ENCODE measurements at places on chromosomes 7 and 10.

DNA sequence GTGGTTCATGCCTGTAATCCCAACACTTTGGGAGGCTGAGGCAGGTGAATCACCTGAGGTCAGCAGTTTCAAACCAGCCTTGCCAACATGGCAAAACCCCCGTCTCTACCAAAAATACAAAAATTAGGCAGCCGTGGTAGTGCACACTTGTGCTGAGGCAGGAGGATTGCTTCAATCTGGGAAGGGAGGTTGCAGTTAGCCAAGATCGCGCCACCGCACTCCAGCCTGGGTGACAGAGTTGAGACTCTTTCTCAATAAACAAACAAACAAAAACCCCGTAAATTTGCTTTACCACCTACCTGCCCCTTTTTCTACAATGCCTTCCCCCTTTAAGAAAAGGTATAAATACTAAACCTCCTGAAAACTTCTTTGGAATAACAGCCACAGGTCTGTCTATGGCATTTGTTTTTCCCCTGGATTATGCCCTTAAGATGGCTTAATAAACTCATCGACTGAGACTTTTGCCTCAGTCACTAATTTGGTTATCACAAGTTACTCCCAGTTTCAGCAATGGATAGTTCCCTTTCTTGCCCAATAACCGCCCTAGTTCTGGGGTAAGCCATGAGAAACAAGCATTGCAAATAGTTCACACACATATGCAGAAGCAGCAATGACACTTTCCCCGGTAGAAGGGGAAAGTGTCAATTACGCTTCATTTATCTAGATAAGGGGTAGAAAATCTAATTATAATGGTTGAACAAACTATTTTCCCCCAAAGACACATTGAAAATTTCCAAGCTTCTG is 52.8 kb upstream of the SVIL start:
- no peak for DNase-seq

- DNase-seq, result no peak
Observed at GRCh38 chr10:97047788-97048187, 138.0 kb downstream of the SLIT1 start.

DNA sequence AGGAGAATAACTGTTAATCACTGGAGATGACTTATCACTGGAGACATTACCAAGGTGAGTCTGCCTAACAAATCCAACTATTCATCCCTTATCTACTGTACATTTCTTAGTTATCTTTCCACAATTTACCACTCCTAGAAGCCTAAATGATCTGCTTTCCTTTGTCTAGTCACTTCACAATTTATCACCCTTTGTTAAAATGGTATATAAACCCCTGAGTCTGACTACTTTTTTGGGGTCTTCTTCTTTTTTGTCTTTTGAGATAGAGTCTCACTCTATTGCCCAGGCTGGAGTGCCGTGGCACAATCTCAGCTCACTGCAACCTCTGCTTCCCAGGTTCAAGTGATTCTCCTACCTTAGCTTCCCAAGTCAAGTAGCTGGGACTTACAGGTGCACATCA is 66.0 kb upstream of the SEPHS1 start:
- no peak for DNase-seq

- no peak for DNase-seq
Observed at GRCh38 chr7:142359694-142360279, 101.9 kb upstream of the PRSS58 start.

DNA sequence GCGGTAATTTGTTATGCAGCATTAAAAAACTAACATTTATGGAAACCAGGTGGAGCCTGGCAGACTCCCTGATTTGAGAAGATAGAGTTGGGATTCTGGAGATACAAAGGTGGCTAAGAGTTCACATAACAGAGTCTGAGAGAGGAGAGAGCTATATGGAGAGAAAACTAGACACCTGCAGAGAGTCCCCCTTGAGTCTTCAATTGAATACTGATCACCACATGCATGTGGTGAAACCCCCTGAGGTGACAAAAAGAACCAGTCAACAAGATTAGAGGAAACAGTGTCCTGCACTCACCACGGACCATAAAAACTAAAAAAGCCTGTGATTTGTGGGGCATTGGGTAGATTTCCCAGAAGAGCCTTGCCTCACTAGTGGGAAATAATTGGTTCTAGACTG is 10.1 kb downstream of the GIMAP2 start:
- DNase-seq, result no peak

GRCh38 chr10:905503-905902 is 26.0 kb downstream of the LARP4B start:
- DNase-seq, result no peak

GRCh38 chr7:69768986-69769595 is 170.8 kb downstream of the AUTS2 start:
- DNase-seq, result no peak

DNA sequence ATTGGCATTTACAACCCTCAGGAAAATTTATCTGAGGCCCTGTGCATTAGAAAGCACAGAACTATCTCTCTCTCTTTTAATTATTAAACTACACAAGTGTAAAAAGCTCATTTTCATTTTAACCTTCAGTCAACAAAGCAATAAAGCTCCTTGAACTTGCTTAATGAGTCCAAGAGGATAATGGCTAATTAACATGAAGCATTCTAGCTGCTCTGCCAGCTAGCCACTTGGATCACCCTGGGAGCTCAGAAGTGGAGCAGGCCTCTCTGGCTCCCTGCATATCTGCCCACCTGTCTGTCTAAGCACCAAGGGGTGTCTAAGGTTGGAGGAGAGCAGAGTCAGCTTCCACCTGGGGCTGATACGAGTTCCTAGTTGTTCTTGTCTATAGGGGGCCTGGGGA is 56.0 kb upstream of the SLC35G1 start:
- no peak for DNase-seq

DNA sequence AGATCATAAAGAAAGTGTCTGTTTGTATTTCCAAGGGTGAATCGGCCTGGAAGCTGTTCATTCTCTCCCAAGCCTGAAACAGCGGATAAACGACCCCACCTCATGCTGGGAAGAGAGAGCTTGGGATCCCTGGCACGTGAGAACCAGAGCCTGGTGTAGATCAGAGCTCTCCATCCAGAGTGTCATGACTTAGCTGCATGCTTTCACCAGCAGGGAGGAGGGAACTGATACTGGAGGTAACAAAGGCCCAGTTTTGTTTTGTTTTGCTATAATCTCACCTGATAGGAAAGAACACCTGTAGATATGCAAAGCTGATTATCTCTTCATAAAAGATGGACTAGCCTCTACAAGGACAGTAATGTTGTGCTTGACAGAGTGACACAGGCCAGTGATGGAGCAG is 236.6 kb downstream of the POM121L12 start:
- DNase-seq, result no peak

GRCh38 chr10:110845192-110845755 is 26.5 kb upstream of the PDCD4 start:
- DNase-seq, result no peak

DNA sequence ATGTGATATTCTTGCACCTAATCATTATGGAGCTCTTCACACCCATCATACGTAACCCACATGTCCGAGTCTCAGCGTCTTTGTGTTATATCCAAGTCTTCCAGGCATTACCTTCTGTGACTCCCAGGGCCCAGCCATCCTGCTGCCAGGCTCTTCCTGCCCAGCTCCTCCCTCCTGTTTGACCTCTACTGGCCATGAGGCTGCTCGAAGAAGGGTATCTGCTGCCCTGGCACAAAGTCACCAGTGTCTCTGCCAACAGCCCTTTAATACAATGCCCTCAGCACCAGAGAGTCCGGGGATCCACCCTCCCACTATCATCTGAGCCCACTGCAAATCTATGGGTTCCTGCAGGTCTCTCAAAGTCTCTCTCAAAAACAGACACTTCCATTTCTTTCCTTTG is 65.3 kb upstream of the WAC start:
- DNase-seq, result no peak

GRCh38 chr7:53245721-53246120 is 210.3 kb downstream of the POM121L12 start:
- DNase-seq, result no peak

- DNase-seq, result no peak
Observed at GRCh38 chr7:2882111-2882510, 38.0 kb upstream of the GNA12 start.

DNA sequence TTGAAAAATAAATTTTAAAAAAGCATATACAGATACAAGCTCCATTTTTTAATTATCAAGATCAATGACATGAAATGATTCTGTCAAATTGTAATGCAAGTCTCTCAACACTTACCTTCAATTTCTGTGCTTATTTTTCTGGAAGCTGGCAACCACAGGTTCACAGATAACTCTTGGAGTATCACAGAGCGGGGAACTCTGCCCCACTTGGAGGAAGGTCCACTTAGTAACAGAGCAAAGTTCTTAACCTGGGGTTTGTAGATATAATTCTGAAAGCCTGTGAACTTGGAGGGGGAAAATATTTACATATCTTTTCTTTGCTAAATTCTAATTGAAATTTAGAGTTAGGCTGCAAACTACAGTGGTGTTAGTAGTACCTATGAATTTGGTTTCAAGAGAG is 2.3 kb upstream of the MGAM start:
- DNase-seq, result no peak

DNA sequence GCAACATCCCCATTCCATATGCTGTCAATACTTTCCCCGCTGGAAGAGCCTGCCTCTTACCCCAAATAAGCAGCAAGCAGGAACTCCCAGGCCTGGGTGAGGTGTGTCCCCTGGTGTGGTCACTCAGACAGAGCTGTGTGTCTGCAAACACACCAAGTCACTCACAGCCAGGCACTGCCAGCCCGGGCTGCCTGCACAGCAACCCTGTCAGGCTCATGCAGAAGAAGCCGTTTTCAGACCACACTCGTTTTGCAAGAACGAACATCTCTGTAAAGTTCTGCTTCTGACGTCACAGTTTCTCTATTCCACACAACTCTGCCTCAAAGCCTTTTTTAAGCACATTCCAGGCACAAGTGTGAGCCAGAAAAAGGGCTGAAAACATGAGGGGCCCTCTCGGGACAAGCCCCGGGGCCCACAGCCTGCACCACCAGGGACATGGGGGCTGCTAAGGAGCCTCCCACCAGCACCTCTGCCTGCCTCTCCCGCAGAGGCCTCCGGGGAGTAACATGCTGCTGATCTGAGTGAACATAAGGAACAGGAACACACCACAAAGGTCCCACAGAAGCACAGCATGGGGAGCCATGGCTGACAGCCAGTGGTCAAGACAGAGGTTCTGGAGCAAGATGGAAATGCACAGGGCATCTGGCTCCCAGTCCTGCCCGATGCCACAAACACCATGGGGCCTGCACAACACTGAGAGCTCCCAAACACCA is 11.4 kb downstream of the PTPRN2 start:
- DNase-seq, result no peak

GRCh38 chr7:131546126-131546525 is 10.3 kb downstream of the PODXL start:
- DNase-seq, result no peak

GRCh38 chr7:30968747-30969603 is 5.2 kb downstream of the GHRHR start:
- DNase-seq, result no peak

- no peak for DNase-seq
Observed at GRCh38 chr10:24462889-24463552, 254.1 kb downstream of the KIAA1217 start.

- DNase-seq, result no peak
Observed at GRCh38 chr10:16853201-16853600, 36.0 kb upstream of the RSU1 start.

DNA sequence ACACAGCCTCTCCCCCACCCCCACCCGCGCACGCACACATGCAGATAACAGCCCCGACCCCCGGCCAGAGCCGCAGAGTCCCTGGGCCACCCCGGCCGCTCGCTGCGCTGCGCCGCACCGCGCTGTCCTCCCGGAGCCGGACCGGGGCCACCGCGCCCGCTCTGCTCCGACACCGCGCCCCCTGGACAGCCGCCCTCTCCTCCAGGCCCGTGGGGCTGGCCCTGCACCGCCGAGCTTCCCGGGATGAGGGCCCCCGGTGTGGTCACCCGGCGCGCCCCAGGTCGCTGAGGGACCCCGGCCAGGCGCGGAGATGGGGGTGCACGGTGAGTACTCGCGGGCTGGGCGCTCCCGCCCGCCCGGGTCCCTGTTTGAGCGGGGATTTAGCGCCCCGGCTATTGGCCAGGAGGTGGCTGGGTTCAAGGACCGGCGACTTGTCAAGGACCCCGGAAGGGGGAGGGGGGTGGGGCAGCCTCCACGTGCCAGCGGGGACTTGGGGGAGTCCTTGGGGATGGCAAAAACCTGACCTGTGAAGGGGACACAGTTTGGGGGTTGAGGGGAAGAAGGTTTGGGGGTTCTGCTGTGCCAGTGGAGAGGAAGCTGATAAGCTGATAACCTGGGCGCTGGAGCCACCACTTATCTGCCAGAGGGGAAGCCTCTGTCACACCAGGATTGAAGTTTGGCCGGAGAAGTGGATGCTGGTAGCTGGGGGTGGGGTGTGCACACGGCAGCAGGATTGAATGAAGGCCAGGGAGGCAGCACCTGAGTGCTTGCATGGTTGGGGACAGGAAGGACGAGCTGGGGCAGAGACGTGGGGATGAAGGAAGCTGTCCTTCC is 620 bp downstream of the EPO start:
- DNase-seq, result no peak

DNA sequence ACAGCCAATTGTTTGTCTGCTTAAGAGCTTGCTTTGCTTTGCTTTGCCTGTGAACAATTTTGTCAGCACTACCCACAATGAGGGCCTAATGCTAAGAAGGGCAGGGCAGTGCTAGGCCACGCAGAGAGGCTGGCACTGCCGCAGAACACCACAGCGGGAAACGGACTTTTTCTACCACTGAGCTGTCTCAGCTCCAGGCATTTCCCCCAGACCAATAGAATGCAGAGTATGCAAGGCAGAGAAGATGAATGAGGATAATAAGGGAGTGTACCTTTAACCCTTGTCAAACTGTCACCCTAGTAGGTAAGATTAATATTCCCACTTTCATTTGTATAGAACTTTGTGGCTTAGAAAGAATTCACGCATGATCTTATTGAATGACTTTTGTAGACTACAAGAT is 104.5 kb downstream of the SH3PXD2A start:
- DNase-seq, result no peak

DNA sequence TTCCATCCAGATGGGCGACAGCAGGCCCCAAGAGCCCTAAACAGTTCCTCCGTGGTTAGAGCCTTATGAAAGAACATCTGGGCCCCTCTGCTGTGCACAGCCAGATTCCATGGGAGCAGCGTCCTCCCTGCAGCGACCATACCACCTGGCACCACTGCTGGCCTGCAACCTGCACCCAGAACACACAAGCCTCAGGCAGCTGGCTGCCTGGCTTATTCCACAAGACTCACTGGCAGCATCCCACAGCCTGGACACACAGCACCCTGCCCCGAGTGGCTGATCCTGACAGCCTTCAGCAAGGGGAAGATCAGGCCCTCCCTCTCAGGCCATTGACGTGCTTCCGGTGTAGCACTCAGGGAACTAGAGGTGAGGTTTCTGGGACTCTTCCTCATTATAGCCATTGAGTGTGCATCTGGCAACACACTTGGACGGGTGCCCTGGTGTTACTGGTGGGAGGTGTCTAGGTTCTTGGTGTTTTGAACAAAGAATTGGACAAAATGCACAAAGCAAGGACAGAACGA is 33.7 kb upstream of the ERCC6 start:
- DNase-seq, result no peak

GRCh38 chr7:150479023-150479716 is 28.7 kb downstream of the GIMAP8 start:
- DNase-seq, result no peak

Measured in effector memory CD4-positive, alpha-beta T cell (primary cell).